ENCODE measurements at places on chromosomes 6 and 20.

GRCh38 chr6:128259029-128259724, 261.2 kb downstream of the PTPRK start:
- no peak for DNase-seq

GRCh38 chr20:12875510-12875909, 133.3 kb upstream of the SPTLC3 start:
- no peak for DNase-seq

DNA sequence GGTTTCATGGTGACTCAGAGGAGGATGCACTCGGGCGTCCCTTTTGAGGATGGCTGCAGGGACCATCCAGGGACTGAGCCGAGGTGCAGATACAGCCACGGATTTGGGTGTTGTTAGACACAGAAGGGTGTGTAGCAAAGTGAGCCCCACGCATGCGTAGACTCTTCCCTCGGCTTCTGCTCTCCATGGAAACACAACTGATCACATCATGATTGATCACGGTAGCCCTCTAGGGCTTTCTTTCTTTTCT, 606 bp upstream of the ULBP1 start:
- DNase-seq = no peak

DNA sequence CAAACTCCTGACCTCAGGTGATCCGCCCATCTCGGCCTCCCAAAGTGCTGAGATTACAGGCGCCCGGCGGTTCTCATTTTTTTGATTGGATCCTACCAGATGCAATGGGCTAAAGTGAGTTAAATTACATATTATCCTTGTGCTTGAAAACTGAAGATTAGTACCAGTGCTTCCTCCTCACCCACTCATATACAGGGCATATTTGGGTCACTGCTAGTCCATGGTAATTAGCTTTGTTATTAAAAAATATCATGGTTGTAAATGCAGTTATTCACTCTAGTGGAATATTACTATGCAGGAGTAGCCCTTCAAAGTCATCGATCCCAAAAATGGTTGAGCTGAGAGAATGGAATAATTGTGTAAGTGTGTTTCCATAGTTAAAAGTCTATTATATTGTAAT, 26.5 kb downstream of the ZNF292 start:
- no peak for DNase-seq

GRCh38 chr6:27864906-27865849, 47.0 kb downstream of the OR2B2 start:
- DNase-seq = peak; percentile 73

DNA sequence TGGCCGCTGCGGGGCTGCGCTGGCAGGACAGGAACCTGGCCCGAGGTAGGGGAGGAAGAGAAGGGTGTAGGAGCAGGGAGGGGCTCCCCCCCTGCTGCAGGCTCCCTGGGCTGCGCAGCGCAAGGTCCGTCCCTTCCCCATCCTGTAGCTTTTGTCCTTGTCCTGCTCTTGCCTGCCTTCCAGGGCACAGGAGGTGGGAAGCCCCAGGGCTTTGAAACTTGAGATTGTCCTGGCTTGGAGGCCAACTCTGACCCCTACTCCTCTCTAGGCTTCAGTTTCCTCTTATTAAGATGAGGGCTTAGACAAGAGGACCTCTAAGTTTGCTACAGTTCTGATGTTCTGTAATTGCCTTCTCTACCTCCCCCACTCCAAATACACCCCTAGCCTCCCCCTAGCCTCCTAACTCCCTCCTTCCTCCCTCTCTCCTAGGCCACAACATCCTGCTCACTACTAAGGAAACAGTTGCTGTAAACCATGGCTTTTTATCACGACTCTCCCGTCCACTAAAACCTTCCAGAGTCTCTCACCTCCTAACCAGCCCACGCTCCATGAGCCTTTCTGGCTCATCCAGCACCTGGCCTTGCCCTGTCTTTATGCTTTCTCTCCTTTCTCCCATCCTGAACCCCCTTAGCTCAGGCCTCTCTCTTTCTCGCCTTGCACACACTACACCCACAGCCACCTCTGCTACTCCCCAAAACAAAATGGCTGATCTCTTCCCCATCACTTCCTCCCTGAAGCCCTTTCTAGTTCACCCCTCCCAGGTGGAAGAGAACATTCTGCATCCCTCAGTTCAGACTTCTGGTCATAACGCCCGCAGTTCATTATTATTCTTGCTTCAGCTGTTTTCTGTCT, 10.2 kb downstream of the UNC5CL start:
- no peak for DNase-seq

DNA sequence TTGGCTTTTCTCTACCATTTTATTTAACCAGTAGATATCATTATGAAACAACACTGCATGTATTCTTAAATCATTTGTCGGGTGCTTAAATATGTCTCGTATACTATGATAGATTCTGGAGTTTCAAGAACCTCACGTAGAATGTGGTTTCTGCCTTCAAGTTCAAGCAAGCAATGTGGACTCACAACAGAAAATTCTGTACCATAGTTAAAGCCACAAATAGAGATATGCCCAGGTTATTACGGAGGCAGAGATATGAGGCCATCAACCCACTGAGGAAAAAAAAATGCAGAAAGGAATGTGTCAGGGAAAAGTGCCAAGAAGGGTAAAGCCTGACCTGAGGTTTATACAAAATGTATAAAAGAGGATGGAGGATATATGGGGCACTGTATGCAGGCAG, 109.9 kb downstream of the GFRAL start:
- no peak for DNase-seq

DNA sequence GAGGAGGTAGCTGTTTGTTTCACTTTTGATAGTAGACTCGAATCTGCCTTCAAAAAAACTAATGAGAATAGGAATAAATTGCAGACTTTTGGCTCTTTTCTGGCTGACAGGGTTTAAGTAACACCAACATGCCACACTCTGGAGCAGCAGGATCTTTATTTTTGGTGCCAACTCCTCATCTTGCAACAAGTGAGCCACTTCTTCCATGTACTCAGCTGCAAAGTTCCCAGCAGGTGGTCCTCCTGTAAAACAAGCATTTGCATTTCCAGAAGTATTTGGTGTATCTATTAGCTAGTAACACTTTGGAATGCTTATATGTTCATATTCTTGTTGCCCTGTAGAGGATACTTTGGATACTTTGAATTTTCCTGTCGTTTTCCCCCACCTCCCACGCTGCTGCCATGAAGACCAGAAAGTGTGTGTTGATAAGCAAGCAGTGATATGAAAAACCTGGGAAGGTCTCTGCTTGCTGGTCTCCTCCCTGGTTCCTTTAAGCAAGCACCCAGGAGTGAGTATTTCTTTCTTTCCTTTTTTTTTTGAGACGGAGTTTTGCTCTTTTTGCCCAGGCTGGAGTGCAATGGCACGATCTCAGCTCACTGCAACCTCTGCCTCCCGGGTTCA, 1.0 kb downstream of the ARMH2 start:
- DNase-seq = no peak

- DNase-seq = peak; percentile 50
These were observed 52.7 kb upstream of the MYB start for GRCh38 chr6:135128268-135128914.

DNA sequence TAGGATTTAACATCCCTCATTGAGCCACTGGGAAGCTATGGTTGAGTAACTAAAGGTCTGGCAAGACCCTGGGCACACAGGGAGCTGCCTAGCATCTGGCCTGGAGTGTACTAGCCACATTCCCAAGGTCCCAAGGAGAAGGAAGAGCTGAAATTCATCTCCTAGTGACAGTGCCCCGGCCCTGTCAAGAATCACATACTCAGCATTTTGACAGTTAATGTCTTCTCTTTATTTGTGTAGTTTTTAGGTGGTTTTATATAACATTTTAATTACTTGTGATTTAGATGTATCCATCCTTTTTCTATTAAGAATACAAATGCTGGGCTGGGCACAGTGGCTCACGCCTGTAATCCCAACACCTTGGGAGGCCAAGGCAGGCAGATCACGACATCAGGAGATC, 40.4 kb downstream of the ALDH5A1 start:
- no peak for DNase-seq

DNA sequence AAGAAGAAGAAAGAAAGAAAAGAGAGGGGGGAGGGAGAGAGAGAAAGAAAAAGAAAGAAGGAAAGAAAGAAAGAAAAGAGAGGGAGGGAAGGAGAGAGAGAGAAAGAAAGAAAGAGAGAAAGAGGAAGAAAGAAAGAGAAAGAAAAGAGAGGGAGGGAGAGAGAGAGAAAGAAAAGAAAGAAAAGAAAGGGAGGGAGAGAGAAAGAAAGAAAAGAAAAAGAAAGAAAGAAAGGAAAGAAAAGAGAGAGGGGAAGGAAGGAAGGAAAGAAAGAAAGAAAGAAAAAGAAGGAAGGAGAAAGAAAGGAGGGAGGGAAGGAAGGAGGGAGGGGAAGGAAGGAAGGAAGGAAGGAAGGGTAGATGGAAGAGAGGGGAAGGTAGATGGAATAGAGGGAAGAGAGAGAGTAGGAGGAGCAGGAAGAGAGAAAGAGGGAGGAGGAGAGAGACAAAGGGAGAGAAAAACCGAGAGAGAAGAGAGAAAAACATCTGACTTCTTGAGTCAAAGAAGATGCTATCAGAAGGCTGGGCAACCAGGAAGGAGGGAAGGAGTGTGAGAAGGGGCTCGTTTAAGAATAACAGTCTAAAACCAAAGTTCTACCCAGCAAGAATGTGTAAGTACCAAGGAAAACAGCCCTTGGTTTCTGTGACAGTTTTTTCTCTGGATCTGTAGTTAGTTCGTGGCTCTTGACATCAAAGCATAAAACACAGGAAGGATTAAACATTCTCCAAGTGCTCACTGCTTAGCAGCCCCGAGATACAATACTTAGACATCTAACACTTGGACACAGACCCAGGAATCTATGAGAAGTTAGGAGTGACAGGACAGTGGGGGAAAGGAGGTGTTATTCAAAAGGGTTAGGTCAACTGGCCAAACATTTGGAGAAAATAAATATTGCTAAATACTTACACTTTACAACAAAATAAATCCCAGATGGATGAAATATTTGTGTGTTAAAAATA, 131.9 kb upstream of the STMND1 start:
- no peak for DNase-seq

GRCh38 chr6:77986380-77987034, 333.7 kb downstream of the MEI4 start:
- DNase-seq = no peak
